Activated T-cell treated with anti-CD3 and anti-CD28 coated beads for 48 hours (primary cell): ENCODE measurements at places on chromosomes 5 and 9.
A peak's percentile ranks its signal among the peaks of the same experiment; 100 is the strongest.

DNA sequence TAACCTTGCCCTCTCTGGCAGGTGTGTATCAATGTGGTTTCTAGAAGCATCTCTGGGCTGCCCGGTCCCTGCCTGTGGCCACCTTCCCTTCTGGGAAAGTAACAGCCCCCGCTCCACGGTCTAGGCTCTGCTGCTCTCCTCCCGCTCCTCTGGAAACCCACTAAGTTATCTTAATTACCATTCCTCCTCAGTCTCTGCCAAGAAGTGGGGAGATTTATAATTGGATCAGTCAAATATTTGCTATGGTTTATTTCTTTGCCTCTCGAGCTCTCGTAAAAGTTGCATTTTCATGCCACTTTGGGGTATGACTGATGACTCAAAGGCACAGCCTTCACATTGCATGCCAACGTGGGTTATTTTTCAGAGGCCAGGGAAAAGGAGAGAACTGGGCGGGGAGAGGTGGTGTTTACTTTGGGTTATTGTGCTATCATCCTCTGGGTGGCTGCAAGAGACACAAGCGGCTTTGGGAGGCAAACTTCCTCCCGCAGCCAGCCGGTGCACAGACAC, 205.3 kb upstream of the WWC1 start:
- no peak for DNase-seq

DNA sequence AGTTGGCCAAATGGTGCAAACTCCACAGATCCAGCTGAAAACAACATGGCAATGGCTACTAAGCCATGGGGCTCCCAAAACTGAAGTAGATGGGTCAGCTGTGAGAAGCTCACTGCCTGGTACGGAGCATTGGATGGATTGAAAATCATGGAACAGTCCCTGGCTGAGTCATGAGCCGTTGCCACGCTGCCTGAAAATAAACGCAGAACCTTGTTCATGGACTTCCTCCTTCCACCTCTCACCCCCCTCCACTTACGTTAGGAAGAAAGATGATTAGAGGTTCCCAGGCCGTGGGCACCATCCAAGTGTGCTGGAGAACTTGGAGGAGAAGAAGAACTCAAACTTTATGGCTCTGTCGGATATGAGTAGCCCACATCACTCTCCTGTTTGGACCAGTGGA, 6.8 kb upstream of the DIPK1B start:
- no peak for DNase-seq

GRCh38 chr5:2009986-2010914, 127.5 kb upstream of the IRX4 start:
- no peak for DNase-seq

GRCh38 chr5:67770431-67771025, 445.0 kb upstream of the PIK3R1 start:
- no peak for DNase-seq

- DNase-seq: no peak
Observed at GRCh38 chr5:128403333-128403732, 134.7 kb downstream of the FBN2 start.

DNA sequence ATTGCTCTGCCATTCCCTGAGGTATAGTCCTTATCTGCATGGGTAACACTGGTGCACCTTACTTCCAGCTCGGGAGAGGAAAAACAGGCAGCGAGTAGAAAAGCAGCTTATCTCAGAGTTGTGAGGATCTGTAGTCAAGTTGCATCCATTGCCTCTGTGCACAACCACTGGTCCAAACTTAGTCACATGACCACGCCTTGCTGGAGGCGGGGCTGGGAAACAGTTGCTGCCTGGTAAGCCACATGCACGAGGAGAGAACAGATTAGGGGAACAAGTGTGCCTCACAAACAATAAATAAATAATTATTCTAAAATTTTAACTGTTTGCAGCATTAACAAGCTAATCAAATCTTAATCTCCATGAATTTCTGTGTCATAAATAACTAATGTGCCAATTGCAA, 18.6 kb downstream of the ZNF622 start:
- no peak for DNase-seq

- DNase-seq: no peak
Observed at GRCh38 chr5:80248378-80248777, 7.5 kb downstream of the SERINC5 start.

GRCh38 chr5:74316064-74316603, 324.4 kb downstream of the ENC1 start:
- peak; percentile 23 for DNase-seq

DNA sequence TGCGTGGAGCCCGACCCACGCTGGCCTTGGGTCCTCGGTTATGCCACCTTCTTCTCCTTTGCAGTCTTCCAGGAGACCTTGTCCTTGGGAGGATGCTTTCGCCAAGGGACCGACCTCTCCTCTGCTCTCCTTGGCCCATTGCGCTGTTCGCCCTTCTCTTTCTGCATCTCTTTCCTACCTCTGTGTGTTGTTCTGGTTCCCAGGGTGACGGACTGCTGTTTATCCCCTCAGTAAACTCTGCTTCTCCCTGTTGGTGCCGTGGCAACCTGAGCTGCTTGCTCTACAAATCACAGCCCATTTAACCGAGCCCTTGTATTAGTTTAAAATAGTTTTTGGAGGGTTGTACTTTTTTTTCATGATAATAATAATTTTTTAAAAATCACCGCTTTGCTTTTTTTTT, 97.9 kb downstream of the DAPK1 start:
- no peak for DNase-seq

GRCh38 chr5:25568294-25568693, 923.5 kb upstream of the CDH10 start:
- no peak for DNase-seq

DNA sequence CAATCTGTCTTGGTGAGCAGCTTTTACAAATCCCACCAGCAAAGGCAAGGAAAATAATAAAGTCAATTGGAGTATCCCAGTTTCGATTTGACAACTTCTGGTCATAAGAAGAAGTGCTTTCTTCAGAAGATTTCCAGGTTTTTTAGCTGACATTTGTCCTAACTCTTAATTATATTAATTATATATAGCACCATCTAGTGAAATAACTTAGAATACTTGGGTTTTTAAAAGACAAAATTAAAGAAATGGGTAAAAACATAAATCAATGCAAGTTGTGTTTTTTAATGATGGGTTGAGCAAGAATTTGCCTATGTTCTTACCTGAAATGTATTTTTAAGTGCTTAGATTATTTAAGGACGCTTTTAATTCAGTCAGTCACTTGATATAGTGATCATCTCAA, 421.8 kb downstream of the ACTL7B start:
- DNase-seq: no peak

GRCh38 chr9:134605966-134606357, 35.6 kb upstream of the COL5A1 start:
- no peak for DNase-seq

- no peak for DNase-seq
Observed at GRCh38 chr9:35673132-35674024, at the start of gene CA9. CA9 (plus strand) TSS chr9:35673928; CDS start chr9:35673960, 32 bp downstream.
